ENCODE measurements at places on chromosomes 3 and 15. TPM values are rescaled to one million over a fixed set of nuclear protein-coding genes. Genes with fewer than 3 reads are reported as not detected.

UBE3A gene
- 108 TPM for total RNA-seq

- H3K4me1 ChIP-seq = no peaks in the 10 kb centered on the region
- no peak for DNase-seq
- H3K27me3 ChIP-seq = no peaks in the 10 kb centered on the region
Observed at GRCh38 chr3:86180696-86181095, 810.3 kb downstream of the VGLL3 start.

DNA sequence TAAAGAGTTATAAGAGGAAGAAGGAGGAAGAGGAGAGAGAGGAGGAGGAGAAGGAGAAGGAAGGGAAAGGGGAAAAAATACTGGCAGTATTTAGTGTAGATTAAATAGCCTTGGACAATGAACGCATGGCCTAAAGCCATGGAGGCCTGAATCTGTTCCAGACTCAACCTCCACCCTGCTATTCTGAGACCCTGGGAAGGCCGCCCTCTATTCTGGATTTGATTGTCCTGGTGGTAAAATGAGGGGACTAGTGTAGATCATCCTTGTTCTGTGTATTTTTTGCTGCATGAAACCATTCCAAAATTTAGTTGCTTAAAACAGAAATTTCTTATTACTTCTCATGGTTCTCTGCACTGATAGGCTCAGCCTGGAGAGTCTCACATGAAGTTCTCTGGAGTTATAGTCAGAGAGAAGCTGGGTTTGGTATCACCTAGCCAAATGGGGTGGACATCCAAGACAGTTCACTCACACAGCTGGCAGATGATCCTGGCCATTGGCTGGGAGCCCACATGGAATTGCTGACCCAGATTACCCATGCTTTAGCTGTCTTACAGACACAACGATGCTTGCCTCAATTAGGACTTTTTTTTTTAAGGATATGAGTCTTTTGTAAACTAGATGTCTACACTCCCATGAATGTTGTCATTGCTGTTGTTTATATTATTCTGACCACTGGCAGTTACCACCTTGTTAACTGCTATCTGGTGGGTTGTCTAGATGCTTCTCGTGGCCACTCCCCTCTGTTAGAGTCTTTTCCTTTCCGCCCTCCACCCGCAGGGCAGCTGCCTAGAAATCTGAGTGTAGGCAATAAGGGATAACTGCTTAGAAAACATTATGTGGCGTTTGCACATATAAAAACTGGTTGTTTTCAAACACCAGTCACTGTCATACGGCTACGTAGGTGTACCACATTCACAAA is 149.9 kb downstream of the SST start:
- H3K4me3 ChIP-seq = no peak overlapping the region
- peaks cover 1% of the 10 kb centered on the region for H3K4me1 ChIP-seq
- no peaks in the 10 kb centered on the region for H3K27me3 ChIP-seq

DNA sequence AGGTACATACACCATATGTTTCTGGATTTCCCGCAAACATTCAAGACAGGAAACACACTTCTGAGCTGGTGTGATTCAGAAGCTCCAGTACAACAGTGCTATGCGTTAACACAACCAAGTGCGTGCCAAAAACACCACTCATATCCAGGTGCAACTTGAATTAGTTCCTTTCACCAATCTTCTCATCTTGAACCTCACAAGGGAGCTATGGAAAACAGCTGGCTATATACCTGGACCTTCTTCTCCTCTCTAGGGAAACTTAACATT is 31.3 kb downstream of the SUSD5 start:
- H3K27me3 ChIP-seq = no peaks in the 10 kb centered on the region
- no peak for DNase-seq
- H3K4me1 ChIP-seq = no peaks in the 10 kb centered on the region
- no peak overlapping the region for H3K27ac ChIP-seq
- H3K4me3 ChIP-seq = no peak overlapping the region
- no peaks in the 10 kb centered on the region for H3K36me3 ChIP-seq

- no peaks in the 10 kb centered on the region for H3K4me1 ChIP-seq
- H3K27ac ChIP-seq = no peak overlapping the region
Observed at GRCh38 chr15:41006479-41006878, 53.2 kb downstream of the CHAC1 start.
